ENCODE measurements at places on chromosomes 13 and 19.
A peak's percentile ranks its signal among the peaks of the same experiment; 100 is the strongest.

GRCh38 chr13:111225810-111226546, 94.5 kb upstream of the TEX29 start:
- DNase-seq, result no peak

DNA sequence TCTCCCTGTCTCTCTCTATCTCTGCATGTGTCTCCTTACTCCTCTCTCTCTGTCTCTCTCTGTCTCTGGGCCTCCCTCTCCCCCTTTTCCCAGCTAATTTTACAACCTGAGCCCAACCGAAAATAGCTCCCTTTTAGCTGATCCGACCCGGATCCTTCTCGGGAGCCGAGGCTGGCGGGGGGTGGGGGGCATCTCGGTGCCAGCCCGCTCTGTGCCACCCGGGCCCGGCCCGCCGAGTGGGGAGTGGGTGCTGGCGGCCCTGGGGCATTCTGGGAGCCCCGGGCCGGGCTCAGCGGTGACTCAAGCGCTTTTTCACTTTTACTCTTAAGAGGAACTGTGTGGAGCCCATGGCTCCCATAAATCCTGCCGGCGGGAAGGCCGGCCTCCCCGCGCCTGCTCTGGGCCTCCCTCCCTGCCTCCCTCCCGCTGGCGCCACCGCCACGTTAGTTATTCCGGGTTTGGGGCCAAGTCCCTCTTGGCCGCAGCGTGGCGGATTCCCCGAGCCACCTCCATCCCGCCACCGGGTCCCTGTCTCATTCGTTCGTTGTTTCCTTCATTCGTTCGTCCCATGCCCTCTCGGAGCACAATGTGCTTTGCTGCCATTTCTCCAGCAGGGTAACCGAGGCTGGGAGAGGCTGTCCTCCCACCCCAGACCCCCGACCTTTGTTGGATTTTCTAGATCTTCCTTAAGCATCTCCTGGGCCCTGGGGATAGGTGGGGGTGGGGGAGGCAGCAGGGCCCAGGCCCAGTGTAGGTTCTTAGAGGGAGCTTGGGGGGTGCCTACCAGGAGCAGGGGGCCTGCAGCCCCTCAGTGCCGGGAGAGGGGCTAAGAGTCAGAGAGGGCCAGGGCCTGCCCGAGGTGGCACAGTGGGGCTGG, 3.2 kb downstream of the NFIC start:
- DNase-seq, result peak; percentile 60

DNA sequence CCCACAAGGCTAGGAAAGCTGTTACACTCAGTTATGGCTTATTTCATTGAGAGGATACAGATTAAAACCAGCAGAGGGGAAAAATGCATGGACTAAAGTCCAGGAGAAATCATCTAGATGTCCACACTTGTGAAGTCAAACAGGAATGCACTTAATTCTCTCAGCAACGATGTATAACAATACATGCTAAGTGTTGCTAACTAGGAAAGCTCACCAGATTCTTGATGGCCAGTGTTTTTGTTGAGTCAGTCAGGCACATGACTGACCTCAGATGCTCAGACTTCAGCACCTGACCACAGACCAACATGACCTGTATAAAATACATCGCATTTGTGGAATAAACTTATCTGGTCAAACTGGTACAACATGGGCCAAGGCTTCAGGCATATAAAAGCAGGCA, 470.2 kb upstream of the PRR20A start:
- no peak for DNase-seq

GRCh38 chr13:20125129-20125782, 35.6 kb downstream of the GJA3 start:
- peak; percentile 64 for DNase-seq

Measured in M059J (cell line).